Right renal cortex interstitium (tissue), 3 donors: ENCODE measurements at places on chromosomes 5 and 9.

- no peak for DNase-seq
These were observed 75.8 kb downstream of the DPYSL3 start for GRCh38 chr5:147434049-147434448.

DNA sequence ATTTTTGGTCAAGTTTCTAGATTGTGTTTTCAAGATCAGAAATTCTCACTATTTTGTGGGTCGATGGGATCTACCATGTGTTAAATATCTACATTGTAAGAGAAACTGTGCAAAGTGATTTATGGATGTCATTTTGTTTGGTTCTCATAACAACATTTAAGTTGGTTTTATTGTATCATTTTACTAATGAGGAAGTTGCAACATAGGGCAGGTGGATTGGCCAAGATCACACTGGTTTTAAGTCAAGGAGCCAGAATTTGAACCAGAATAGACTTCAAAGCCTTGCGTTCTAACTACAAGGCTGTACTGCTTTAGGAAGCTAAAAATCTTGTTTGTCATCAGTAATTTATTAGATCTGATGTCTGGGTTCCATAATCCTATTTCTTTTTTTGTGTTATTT, 23.4 kb downstream of the SH3TC2 start:
- DNase-seq: no peak

GRCh38 chr9:5514617-5515260, 4.4 kb downstream of the PDCD1LG2 start:
- no peak for DNase-seq

DNA sequence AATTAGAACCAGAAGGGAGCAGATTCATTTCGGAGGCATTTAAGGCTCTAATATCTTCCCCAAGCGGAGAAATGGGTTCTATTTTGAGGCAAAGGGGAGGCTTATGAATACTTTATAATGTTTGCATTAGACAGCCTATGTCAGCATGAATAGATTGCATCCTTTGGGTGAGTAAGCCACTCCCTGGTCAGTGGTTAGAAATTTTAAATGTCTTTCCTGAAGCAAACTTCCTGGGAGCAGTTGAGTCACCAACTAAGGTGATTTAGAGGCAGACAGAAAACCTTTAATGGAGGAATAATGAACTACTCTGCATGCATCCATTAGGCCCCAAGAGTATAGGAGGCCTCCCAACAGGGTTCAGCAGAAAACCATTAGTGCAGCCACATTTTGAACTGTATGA, 204.9 kb downstream of the ELAVL2 start:
- DNase-seq: no peak

- DNase-seq: no peak
These were observed 9.7 kb downstream of the SCAI start for GRCh38 chr9:125133403-125134329.

DNA sequence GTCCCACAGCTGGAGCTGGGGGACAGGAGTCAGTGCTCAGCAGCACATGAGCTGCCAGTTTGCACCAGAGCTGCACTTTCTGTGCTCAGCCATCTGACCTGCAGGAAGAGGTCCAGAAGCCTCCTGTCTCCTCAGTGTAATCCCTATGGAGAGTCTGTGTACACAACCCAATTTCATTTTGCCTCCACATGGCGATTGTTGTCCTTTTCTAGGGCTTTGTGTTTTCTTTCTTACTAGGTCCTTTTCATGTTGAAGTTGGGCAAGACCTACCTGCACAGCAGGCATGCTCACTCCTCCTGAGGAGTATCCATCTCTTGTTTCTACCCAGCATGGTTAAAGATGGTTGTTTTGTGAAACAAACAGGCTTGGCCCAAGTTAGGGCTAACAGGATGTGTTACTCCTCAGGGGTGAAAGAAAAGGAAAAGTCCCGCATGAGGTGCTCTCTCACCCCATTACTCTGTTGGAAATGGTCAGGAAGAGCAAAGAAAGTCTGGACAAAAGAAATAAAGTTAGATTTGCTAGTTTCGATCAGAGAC, 273.0 kb downstream of the TMEM167A start:
- DNase-seq: no peak

DNA sequence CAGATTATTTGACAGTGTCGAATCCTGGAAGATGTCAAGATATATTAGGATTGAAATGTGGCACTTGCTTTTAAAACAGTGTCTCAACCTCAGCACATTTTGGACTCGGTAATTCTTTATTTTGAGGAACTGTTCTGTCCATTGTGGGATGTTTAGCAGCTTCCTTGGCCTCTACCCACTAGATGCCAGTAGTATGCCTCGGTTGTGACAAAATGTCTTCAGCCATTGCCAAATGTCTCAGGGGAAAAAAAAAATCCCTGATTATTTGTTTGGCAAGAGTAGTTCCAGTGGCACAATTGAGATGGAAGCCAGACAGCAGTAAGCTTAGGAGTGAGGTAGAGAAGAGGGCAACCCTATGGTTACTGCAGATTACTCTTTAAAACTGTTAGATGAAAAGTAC, 694.5 kb upstream of the RIOK2 start:
- DNase-seq: no peak

DNA sequence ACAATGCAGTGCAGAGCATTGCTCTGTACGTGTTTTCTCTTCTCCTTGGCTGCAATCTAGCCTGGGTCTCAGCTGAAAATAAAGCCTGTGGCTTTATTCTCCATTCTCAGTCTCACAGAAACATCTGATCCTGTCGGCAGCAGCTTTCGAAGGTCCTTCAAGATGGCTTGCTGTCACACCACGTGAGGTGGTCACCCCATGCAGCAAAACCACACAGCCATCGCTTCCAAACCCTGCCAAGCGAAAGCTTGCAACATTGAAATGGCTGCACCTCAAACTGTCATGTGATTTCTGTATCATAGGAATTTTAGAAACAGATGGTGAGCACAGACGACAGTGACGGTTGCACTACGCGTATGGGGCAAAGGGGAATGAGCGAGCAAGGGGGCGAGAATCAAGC, 98.5 kb upstream of the SMARCA2 start:
- no peak for DNase-seq

DNA sequence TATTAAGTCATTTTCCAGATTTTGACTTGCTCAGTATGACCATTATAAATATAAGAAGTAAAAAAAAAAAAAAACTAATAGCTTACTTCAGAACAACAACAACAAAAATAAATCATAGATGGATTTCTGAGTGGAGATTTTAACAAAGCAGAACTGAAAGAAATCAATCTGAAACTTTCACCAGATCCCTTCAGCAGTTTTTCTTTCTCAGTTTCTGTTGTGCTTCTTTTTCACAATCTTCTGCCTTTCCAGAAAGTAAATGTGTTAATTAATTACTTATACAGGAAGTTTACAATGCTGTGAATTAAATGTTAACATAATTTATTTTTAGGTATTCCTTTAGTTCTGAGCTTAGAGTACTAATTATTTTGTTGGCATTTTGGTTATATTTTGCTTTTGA, 73.5 kb downstream of the CHSY3 start:
- no peak for DNase-seq

DNA sequence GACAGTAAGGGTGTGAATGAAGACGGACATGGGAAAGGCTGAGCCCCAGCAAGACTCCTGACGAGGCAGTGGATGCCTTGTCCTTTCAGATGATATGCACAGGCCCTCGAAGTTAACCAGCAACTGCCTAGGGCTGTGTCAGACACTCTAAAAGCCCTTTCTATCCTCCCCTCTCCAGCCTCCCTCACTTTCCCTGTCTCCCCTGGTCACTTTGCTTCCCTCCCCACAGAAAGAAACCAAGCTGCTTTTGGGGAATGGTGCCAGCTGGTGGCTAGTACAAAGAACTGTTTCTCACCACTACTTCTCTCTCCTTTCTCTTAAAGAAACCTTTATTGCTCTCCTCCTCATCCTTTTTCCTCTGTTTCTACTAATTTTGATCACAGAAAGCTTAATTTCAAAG, 21.4 kb downstream of the LHFPL2 start:
- no peak for DNase-seq

- DNase-seq: no peak
These were observed 69.0 kb upstream of the FAM169A start for GRCh38 chr5:74934949-74935751.

DNA sequence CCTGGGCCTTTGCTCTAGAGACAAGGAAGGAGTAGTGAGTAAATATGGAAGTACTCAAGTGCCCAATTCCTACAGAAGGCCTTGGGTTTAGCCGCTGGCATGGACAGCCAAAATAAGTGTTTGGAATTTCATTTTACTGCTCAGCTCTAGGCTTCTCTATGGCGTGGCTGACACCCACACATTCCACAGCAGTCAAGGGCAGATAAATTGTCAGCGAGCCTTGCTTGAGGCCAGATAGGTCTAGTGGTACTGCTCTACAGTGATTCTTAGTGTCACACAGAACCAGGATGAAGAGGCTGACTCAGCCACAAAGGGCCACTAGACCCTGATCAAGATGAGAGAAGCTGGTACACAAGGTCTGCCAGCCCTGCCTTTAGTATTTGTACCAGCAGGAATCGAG, 111.0 kb upstream of the NFIB start:
- DNase-seq: no peak

- peak; percentile 82 for DNase-seq
These were observed 60.1 kb upstream of the ZNF608 start for GRCh38 chr5:124806373-124807077.

- no peak for DNase-seq
These were observed 4.5 kb upstream of the CD274 start for GRCh38 chr9:5445886-5446285.

DNA sequence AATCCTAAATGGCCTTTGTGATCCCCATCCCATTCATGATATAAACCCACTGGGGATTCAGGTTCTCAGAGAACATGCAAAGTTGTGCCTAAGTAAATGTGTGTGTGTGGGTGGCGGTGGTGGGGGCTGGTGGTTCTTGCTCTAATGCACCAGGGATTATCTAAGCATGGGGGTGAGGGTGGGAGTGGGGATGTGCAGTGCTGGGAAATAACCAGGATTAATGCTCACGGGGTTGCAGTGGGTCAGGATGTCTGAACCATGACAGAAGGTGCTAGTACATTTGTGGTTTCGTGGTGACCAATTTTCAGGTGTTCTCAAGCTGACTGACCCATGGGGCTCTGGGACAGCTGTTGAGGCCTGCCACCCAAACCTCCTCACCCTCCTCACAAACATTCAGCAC, 101.0 kb downstream of the ZNF608 start:
- DNase-seq: no peak

DNA sequence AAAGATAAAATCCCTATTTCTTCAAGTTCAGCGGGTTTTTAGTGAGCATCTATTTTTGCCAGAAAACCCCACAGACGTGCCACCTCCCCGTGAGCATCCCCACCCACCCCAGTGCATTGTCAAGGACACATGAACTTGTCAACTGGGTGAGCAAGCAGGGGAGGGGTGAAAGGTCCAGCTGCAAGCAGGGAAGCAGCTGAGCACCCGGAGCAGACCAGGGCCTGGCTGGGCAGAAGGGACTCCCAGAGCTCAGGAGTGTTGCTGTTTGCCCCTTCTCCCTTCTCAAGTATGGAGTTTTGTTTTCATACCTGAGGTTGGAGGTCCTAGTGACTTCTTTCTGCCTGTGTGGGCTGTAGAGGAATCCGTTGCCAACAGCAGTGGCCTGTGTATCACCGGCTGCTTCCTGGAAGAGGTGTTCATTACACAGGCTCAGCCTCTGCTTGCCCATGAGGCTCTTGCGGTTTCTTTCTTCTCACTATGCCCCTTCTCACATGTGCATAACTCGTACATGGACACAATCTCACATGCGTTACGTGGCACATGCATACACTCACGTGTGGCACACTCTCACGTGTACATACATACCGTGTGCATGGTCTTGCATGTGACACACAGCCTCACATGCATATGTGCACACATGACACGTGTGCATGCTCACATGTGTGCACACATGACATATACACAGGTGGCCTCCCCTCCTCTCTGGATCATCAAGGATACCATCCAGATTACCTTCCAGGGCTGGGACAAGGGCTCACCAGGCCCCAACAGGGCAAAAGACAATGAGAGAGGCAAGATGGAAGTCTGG, 126.7 kb downstream of the MVB12B start:
- DNase-seq: no peak

- no peak for DNase-seq
These were observed 17.1 kb downstream of the SUSD1 start for GRCh38 chr9:112157961-112158360.

DNA sequence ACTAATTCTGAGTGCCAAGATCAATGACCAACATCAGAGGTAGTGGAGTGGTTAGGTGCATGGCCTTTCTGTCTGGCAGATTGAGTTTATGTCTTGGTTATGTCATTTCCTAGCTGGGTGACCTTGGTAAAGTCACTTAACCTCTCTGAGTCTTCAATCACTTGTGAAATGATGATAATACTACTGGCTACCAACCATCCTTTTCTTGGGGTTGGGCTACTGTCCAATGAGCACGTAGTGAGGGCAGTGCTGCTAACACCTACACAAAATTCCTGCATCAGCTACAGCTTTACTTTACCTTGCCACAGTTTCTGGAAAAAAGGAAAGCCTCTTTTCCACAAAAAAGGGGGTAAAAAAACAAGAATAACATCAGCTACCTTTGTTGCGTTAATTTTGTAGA, 12.4 kb downstream of the IL12B start:
- no peak for DNase-seq

GRCh38 chr5:58800861-58801540, 218.1 kb downstream of the RAB3C start:
- DNase-seq: no peak

- DNase-seq: no peak
These were observed 100.7 kb downstream of the GAS1 start for GRCh38 chr9:86846656-86847055.

DNA sequence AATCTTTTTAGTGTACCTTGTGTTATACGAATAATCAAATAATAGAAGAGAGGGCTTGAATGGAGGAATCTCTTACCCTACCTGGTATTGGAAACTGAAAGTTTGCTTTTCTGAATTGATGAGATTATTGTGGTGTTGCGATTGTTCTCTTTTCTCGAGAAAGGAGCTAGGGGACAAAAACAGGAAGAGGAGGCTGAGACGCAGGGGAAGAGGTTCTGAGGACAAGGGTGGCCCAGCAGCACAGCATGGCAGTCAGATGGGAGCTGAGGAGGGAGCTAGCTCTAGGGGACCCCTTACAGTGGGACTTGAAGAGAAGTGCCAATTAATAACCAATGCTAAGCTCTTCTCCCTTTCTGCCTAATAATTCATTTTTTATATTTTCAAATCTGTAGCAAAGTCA, 183.3 kb upstream of the DMAC1 start:
- DNase-seq: no peak

DNA sequence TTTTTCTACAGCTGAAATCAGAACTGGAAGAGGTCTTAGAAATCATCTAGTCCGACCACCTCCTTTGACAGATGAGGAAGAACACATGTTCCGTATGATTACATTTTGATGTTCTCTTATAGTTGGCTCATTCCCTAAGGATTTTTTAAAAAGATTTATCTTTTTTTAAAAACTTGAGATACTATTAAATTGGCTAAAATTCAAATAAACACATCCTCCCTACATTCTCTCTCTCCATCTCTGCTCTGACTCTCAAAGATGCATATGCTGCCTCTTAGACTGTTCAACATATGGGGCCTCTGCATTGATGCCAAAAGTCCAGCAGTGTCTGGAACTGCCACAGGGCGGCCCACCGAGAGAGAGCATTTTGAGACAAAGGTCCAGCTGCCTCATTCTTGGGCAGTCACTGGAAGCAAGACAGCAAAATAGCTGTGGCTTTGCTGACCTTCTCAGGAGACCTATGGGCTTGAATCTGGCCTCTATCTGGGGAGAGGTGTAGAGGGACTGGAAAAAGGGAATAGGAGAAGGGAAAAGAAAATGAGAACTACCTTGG, 12.8 kb upstream of the TSSK1B start:
- peak; percentile 25 for DNase-seq

- no peak for DNase-seq
These were observed 100.3 kb upstream of the RAPGEF1 start for GRCh38 chr9:131840220-131840619.

GRCh38 chr5:79745255-79745654, 55.6 kb downstream of the CMYA5 start:
- DNase-seq: no peak

- no peak for DNase-seq
These were observed 37.4 kb upstream of the TNFAIP8 start for GRCh38 chr5:119318256-119318894.
